NCI-H187 treated with DMSO at 0.1 percent for 48 hours (cell line): ENCODE measurements at places on chromosomes 12 and 14.

DNA sequence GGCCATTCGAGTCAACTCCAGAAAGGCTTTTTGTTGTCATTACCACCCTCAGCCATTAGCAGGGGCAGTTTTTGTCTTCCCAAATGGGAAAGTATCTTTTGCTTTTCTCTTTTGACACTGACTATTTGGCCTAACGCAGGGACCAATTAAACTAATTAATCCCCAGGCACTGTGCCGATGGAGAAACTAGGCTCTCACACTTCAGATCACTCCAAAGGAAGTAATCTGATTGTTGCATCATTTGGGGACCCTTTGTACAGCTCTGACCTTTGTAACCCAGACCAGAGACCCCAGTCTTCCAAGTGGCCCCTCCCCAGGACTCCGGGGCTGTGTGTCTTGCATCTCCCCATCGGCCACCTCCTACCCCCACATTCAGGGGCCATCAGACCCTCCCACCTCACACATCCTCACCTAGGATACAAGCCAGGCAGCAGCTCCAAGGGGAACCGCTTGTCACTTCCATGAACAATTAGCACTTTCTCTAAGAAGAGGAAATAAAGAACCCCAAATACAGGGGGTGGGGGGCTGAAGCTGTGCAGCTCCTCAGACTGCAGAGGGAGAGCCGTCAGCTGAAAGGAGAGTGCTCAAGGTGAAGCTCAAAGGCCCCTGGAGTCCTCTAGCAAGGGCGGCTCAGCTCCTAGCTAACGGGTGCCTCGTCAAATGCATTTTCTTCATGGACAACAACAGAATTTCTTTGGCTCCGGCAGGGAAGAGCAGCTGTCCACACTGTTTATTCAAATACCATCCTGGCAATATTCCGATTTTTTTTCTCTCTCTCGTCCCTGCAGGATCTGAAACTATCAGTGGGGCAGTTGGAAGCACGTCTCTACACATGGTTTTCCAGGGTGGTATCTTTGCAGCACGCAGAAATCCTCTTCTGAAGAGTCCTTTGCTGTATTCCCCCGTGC is 64.3 kb upstream of the DIO3 start:
- DNase-seq, result no peak

GRCh38 chr12:101850199-101850598 is 19.4 kb upstream of the GNPTAB start:
- DNase-seq, result no peak

DNA sequence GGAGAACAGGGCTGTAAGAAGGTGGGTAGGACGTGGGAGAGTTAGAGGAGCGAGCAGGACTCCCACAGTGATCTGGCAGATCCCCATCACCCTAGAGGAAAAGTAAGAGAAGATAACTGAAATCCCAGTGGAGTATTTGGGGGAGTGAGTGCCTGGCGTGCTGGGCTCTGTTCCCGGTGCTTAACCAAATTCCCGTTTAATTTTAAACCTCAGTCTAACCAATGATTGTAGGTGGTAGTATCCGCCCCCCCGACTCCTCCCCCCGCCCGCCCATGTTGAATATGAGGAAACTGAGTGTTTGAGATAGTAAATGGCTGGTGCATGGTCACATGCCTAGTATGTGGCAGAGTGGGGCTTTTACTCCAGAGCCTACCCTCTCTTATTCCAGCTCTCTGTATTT is 1.2 kb downstream of the TARBP2 start:
- no peak for DNase-seq

DNA sequence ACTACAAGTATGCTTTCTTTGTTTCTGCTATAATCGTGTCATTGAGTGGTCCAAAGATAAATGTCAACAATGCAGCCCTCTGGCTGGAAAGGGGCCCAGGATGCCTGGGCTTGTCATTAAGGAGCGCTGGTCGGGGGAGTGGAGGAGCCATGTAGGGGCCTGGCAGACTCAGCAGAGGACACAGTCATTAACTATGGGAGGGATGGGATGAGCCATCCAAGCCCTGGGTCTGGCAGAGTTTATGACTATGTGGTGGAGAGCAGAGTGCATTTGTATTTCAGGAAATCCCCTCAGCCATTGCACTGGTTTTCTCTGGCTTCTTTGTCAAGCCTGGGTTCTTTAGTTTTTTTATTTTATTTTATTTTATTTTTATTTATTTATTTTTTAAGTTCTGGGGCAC is 243.1 kb downstream of the C12orf75 start:
- DNase-seq, result no peak

- no peak for DNase-seq
Measured at GRCh38 chr12:459430-460258, at the start of gene B4GALNT3. TSS of gene B4GALNT3 (plus strand) at chr12:459939. CDS start at chr12:460377, 438 bp downstream.

DNA sequence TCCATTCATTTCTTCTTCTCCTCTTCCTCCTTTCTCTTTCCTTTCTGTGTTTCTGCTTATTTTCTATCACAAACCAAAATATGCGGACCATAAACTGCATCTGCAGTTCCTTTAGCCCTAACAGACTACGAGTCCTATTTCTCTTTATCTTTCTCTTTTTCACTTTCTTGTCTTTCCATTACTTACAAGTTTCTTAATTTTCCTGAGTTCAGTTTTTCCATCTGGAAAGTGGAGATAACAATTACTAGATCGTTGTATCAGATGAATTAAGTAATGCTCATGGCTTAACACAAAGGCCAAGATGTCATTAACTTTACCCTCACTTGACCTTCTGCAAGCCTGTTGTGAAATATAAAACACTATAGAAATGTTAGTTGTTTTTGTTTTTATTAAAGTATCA is 983 bp upstream of the COPS7A start:
- DNase-seq, result no peak

DNA sequence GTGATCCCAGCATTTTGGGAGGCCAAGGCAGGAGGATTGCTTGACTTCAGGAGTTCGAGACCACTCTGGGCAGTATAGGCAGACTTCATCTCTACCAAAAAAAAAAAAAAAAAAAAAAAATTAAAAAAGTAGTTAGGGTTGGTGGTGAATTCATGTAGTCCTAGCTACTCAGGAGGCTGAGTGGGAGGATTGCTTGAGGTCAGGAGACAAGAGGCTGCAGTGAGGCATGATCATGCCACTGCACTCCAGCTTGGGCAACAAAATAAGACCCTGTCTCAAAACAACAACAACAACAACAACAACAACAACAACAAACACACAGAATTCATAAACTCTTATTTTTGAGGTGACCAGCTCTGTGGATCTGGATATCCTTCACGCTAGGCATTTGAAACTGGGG is 17.1 kb downstream of the SLC25A3 start:
- no peak for DNase-seq

DNA sequence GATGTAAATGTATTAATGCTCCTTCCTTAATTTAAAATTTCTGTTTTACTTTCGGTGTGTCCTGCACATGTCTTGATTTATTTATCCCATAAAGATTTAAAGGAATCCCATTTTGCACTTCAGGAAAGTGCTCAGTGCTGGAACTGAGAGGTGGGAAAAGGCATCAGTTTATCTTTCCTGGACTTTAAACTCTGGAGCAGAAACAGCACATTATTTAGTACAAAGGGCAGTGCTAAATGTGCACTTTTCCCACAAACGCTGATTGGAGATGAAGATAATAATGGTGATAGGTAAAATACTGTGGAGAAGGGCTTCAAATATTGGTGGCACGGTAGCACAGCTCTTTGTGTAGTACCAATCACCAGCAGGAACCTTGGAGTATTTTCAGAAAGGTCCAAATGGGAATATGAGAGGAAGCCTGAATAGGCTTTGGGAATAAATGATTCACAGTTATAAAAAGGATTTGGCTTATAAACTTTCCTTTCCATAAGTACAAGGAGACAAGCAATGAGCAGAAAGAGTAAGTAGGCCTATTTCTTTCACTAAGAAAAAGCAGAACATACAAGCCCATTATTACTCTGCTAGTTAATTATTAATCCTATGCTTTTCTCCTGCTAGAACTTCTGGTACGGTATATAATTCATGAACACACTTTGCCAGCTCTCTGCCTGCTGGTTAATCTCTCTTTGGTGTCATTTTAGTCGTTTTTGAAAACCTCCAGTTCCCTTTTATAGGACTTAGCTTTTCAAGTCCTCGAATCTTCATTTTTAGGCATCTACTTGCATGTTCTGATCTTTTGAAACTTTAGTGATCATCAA is 58.3 kb downstream of the SLC15A5 start:
- no peak for DNase-seq

DNA sequence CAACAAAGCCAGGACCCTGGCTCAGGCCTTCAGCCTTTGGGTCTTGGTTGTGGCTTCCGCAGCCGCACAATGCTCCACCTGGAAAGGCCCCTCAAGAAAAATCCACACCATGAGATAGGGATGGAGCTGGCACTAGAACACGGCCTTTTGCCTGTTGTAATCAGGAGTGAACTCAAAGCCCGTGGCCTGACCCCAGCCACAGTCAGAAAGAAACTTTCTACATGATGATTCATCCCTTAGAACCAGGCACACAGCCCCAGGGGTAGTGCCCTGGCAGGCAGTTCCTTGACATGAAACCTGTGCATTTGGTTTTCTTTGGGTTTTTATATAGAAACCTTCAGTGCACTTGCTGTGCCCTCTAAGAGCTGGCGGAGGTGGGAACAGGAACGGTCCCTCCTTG is 5.1 kb downstream of the CLMN start:
- no peak for DNase-seq

GRCh38 chr12:67428431-67428830 is 159.3 kb downstream of the CAND1 start:
- no peak for DNase-seq

DNA sequence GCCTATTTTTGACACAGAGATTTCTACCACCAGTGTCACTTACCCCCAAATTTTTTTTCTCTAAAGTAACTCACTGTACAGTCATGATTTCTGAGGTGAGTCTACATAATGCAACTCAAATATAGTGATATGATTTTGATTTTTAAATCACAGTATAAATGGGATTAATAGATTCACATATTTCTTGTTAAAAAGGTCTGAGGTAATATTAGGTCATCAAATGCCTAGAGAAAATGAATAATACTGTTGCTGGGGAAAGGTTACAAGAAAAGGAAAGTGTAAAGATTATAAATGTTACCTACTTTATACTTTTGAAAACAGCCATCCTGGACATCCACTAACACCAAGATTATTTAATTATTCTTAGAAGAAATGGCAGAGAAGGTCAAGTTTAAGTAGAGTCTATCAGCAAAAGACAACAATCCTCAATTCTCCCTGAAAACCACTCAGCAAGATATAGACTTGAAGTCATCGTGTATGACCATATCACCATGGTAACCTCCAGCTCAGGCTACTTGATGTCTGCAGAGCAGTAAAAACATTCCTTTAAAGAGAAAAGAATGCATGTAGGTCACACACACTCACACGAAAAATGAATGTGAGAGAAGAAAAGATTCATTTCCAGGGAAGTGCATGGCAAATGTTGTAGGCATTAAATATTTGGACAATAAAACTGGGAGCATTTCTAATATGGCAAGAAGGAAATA is 58.7 kb downstream of the CCDC59 start:
- DNase-seq, result no peak

- DNase-seq, result peak; percentile 37
Measured at GRCh38 chr12:41213107-41213506, 25.0 kb downstream of the PDZRN4 start.

GRCh38 chr12:27733052-27733656 is 22.5 kb downstream of the MRPS35 start:
- DNase-seq, result no peak

GRCh38 chr14:58287607-58288042 is 10.7 kb upstream of the ARID4A start:
- no peak for DNase-seq

- DNase-seq, result no peak
Measured at GRCh38 chr12:105899589-105899988, 239.2 kb downstream of the NUAK1 start.

GRCh38 chr12:101414533-101415119 is 7.1 kb upstream of the ARL1 start:
- DNase-seq, result peak; percentile 44

- no peak for DNase-seq
Measured at GRCh38 chr14:52553002-52553670, 500 bp downstream of the GPR137C start.

GRCh38 chr12:43969882-43970281 is 134.0 kb downstream of the TMEM117 start:
- no peak for DNase-seq

DNA sequence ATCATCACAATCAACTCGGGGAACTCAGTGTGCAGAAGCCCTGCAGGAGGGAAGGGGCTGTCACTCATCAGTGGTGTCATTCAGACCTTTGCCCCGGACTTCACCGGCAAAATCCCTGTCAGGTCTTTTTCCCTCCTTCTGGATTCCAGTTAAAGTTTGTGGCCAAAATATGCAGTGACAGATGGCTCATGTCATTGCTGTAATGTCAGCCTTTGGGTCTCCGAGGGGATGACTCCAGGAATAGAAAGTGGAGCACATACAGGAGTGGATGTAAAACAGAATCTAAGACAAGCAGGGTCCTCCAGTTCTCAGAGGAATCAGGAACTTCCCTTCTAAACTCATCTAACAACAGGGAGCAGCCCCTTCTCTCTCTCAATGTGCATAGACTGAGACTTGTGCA is 130.3 kb upstream of the RASSF8 start:
- DNase-seq, result no peak

DNA sequence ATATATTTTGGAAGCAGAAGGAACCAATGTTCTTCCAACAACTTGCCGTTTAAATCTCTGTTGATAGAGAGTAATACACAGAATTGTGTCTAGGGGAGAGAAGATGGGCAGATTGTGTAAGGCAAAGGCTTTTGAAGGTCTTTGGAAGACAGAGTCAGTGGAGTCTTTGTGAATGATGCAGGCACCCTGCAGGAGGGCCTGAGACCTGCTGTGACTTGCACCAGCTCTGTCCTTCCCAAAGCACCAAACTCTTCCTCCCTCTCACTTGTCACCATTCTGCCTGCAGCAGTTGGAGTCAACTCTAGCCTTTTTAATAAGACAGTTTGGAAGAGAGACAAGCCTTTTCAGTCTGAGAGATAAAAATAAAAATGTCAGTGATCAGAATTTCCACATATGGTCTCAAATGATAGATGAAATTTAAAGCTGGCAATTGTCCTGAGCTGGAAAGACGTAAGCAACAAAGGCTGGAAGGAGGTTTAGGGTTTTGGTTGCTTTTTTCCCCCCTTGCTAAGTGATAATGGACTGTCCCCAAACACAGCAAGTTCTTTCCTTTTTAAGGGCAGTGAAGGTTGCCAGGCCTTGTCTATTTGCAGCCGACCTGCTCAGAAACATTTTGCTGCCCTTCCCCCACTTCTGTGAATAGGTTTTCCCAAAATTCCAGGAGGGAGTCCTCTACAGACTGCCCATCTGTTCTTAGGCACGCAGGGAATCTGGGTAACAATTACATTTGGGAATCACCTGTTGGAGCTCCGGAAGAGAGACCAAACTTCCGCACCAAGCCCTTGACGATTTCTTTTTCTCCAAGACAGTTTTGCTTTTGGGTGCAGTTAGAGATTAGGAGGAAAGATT is 103.0 kb upstream of the NTF3 start:
- no peak for DNase-seq

DNA sequence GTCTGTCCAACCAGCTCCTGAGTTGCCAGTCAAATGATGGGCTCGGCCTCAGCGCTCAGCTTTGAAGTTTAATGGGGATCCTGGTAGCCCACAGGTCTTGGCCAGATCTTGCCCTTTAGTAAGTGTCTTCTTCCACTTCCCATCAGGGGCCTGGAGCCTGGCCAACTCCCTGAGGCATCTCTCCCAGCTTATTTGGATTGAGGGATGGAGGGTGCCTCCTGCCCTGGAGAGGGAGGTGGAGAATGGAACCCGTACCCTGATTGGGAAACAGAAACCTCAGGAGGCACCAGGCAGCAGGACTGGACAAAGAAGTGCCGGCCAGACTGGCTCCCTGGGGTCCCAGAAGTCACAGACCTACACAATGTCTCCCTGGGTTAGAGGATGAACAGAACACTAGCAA is 40.5 kb upstream of the LTBP2 start:
- no peak for DNase-seq
